ENCODE measurements at places on chromosomes 3 and 15.

DNA sequence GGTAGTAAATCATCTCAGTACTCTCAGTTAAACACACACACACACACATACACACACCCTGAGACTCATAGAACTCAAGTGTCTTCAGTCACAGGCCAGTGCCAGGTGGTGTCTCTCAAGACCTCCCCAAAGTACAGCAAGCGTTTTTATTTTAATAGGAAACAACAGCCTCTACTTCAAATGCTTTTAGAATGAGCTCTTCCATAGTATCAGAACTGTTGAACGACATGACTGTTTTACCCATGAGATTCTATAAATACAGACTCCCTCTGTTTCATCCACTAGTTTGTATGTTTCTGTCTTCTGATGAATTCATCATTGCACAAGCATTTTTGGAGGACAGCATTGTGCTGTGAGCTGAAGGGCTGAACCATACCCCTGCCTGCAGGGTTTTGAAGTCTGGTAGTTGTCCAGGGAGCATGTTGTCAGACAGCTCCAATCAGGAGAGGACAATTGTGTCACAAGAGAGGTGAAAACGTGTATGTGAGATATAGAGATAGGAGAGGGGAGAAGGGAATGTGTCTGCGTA lies 201.0 kb upstream of the BCL6 start:
- no peak for DNase-seq

DNA sequence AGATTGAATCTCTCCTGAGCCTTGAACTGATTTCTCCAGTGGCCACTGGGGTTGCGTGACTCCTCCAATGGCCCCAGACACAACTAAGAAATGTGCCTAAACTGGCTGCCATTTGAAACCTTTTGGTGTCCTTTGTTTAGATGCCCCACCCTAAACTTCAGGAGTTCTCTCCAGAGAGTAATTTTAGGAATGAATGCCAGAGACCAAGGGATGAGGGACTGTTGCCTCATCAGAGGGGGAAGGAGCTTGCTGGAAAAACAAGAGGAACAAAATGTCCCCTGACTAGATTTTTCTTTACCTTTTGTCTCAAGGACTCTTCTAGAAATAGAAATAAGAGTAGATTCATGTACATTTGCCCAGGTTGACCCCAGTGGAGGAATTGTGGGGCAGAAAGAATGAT lies 8.1 kb upstream of the ADPRH start:
- no peak for DNase-seq

DNA sequence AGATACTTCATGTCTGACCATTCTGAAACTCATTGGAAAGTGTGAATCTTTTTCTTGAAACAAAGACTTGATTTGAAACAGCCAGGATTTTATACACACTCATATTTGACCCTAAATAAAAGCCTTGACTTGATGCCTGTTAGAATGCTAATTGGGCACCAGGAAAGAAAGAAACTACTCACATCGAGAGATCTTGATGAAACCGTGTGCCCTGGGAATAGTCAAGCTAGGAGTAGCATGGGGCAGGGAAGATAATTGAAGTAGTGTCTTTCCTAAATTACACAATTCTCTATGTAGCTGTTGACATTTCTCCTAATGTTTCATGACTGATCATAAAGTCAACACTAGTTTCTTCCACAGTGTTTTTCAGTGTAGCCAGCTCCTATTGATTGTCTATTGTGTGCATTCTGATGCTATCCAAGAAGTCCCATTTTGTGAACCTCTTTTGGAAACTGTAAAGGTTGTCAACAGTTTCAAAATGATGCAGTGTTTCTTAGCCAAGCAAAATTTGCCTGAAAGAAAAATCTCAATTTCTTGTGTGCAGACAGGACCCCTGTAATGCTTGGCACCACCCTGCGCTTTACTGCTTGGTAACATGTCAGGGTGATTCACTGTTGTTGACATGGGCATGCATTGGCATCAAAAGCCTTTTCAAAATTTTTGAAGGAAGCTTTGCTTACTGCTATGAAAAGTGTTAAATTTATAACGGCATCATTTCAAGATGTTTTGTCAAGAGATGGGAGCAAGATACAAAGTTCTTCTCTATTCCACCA lies 52.5 kb upstream of the OTOL1 start:
- DNase-seq = no peak

DNA sequence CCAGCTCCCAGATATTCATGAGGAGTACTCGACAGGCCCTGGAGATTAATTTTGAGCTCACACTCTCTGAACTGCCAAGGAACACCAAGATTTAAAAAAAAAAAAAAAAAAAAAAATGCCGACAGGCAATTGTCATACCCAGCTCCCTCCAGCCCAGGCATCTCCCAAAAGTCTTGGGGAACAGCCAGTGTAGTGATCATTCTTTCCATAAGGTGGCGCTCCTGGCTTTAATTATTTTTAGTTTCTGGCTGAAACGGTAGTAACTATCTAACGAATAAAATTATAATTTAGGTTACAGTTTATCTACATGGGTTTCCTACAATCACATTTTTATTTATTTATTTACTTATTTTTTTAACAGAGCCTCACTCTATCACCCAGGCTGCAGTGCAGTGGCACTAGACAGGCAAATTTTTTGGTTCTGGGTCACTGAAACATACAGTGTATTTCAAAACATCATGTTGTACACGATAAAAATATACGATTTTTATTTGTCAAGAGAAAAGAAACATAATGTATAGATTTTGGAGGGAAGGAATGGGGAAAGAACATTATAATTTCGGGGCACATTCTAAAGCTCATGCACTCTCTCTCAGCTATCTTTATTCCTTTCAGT lies 157.3 kb downstream of the ADAMTS9 start:
- DNase-seq = no peak

DNA sequence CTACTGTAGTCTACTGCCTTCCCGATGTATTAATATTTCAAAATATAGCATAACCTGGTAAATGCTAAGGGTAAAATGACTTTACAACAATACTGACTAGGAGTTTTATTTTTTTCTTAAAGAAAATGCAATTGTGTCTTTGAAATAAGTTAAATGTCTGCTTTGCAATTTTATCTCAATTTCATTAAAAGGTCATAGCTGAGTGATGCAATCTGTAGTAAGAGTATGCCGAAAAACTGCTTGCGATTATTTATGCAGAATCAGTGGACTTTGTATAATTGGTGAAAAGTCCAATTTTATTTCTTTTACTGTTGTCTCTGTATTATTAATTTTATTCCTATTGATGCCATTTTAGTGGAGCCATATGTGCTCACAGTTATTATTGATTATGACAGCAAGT lies 1143.6 kb upstream of the EPHA6 start:
- DNase-seq = no peak

DNA sequence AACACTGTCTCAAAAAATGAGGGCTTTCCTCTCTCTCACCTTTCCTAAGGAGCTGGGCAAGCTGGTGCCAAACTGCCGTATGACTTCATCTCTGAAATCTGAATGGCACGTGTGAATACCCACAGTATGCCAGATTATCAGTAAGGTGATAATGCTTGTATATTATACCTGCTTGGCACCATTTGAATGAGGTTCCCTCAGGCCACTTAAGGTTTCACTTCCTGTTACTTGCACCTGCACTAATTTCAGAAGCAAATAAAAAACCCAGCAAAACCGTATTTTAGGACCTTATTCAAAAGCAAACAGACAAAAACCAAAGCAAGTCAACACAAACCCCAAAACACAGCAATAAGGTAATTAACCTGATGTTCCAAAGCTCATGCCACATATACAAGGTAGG lies 19.7 kb downstream of the FOXP1 start:
- no peak for DNase-seq

All from CD4-positive, alpha-beta memory T cell (primary cell).